ENCODE measurements at places on chromosomes 16 and 17.

GRCh38 chr17:50615828-50616227, 18.9 kb upstream of the ABCC3 start:
- DNase-seq = no peak

- no peak for DNase-seq
Measured at GRCh38 chr17:74737299-74738050, 419 bp downstream of the RAB37 start.

DNA sequence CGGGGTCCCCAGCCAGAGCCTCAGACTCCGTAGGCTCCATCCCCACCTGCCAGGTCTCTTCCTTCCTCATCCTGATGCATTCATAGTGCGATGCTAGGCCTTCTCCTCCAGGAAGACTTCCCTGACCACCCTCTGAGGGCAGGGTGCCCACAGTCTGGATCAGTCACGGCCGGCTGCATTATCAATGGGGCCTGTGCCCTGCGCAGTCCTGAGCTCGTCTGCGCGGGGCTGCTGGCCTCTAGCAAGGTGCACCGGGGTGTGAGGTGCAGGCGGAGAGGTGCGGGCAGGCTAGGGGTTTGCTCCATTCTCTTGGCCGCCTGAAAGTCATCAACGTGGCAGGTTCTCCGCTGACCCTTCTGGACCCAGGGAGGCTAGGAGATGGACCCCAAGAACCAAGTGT, 56.9 kb upstream of the ACSF3 start:
- DNase-seq = no peak

DNA sequence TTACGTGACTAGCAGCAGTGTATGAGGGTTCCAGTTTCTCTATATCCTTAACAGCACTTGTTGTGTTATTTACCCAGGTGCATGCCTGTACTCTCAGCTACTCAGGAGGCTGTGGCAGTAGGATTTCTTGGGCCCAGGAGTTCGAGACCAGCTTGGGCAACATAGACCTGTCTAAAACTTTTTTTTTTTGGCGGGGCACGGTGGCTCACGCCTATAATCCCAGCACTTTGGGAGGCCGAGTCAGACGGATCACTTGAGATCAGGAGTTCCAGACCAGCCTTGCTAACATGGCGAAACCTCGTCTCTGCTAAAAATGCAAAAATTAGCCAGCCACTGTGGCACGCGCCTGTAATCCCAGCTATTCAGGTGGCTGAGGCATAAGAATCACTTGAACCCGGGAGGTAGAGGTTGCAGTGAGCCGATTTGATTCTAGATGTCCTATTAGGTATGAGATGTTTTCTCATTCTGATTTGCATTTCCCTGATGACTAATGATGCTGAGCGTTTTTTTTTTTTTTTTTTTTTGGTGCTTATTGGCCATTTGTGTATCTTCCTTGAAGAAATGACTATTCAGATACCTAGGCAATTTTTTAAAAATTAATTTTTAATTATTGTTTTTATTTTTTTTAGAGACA, 13.4 kb downstream of the CASC3 start:
- DNase-seq = no peak

GRCh38 chr17:273981-274832, 78.4 kb downstream of the RPH3AL start:
- no peak for DNase-seq

GRCh38 chr16:82641336-82641984, 14.7 kb downstream of the CDH13 start:
- no peak for DNase-seq

DNA sequence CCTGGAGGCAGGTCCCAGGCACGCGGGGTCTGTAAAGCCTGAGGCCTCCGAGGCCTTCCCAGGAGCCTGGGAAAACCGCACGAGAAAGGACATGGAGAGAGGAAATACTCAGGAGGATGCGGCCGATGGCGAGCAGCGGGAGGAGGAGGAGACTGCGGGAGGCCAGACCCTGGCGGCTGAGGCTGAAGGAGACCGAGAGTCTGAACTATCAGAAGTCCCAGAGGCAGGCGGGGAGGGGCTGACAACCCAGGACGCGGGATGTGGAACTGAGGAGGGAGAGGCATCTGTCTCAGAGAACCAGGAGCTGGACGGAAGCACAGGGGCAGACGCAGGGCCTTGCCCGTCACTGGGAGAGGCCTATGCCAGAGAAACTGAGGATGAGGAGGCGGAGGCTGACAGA, 2.4 kb downstream of the APOBR start:
- no peak for DNase-seq

- no peak for DNase-seq
Measured at GRCh38 chr17:29383686-29384085, 6.5 kb upstream of the TAOK1 start.

GRCh38 chr16:49886554-49887094, 30.7 kb upstream of the ZNF423 start:
- no peak for DNase-seq

DNA sequence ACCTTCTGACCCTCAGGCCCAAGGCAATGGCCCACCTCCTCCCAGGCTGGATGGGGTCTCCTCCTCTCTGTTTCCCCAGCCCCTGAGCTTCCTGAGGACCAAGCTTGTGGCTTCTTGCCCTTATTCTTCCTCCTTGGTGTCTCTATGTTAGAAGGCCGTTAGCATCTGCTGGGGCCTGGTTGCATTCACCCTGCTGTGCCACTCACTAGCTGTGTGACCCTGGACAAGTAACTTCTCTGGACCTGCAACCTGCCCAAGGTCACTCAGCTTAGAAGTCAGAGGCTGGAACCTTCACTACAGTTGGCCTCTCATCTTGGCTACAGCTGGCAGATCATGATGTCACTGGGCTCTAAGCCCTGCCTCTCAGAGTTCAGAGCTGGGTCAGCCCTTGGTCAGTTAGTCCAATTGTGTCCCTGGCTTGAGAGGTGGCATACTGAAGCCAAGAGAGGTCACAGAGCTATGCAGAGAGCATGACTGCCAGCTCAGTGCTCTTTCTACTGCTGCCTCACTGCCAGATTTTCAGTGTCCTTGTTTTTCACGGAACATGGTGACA, 3.0 kb downstream of the MT2A start:
- DNase-seq = no peak

DNA sequence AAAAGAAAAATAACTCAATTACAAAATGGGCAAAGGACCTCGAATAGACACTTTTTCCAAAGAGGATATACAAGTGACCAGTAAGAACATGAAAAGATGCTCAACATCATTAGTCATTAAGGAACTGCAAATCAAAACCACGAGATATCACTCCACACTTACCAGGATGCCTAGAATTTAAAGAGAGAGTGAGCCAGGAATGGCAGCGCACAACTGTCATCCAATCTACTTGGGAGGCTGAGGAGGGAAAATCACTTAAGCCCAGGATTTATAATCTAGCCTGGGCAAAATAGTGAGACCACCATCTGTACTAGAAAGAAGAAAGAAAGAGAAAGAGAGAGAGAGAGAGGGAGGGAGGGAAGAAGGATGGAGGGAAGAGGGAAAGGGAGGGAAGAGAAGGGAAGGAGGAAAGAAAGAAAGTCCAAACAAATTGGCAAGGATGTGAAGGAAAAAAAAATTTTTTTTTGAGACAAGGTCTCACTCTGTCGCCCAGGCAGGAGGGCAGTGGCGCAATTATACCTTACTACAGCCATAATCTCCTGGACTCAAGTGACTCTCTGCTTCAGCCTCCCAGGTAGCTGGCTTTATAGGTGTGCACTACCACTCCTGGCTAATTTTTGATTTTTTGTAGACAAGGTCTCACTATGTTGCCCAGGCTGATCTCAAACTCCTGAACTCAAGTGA, 22.6 kb downstream of the TBX2 start:
- no peak for DNase-seq

DNA sequence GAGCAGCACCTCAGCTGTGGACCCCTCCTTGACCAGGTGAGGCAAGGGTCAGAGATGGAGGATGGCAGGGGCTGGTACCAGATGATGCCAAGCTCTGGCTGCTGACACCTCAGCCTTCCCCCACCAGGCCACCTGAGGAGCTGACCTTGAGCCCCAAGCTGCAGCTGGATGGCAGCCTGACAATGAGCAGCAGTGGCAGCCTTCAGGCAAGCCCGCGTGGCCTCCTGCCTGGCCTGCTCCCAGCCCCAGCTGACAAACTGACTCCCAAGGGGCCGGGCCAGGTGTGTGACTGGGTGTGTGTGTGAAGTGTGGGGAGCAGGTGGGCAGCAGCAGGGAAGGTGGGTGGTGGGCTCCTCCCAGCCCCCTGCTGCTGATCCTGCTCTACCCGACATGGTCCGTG, 4.7 kb upstream of the NRN1L start:
- DNase-seq = no peak

- DNase-seq = no peak
Measured at GRCh38 chr16:30893417-30893743, 497 bp downstream of the BCL7C start.

GRCh38 chr17:68812876-68813584, 142.2 kb downstream of the ABCA8 start:
- DNase-seq = no peak

GRCh38 chr17:60923000-60923399, 245.3 kb downstream of the BCAS3 start:
- DNase-seq = no peak

GRCh38 chr17:7579001-7579833, at the start of gene CD68:
TSS of gene CD68 (plus strand) at chr17:7579638. CDS start at chr17:7579678, 40 bp downstream.
- DNase-seq = no peak

- DNase-seq = no peak
Measured at GRCh38 chr17:32794533-32795246, 82.2 kb downstream of the MYO1D start.

DNA sequence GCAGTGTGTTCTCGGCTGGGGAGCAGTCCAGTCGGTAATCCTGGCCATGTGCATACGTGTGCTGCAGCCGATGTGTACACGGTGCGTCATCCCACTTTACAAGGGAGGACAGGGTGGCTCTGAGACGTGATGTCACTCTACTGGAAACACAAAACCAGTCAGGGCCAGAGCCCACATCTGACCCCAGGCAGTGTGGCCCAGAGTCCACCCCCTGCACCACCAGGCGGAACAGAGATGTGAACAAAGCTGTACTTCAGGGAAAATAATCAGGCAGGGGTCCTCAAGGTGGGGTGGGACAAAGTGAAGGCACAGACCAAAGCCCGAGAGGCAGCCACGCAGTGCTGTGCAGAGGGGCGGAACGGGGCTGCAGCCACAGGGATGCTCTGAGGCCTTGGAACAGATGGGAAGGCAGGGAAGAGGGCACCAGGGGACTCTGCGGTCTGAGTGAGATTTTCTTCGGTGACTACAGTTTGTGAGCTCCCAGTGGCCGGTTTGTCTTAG, 181.5 kb downstream of the ZNF423 start:
- no peak for DNase-seq

GRCh38 chr17:41625602-41626001, 1.2 kb upstream of the KRT17 start:
- no peak for DNase-seq

DNA sequence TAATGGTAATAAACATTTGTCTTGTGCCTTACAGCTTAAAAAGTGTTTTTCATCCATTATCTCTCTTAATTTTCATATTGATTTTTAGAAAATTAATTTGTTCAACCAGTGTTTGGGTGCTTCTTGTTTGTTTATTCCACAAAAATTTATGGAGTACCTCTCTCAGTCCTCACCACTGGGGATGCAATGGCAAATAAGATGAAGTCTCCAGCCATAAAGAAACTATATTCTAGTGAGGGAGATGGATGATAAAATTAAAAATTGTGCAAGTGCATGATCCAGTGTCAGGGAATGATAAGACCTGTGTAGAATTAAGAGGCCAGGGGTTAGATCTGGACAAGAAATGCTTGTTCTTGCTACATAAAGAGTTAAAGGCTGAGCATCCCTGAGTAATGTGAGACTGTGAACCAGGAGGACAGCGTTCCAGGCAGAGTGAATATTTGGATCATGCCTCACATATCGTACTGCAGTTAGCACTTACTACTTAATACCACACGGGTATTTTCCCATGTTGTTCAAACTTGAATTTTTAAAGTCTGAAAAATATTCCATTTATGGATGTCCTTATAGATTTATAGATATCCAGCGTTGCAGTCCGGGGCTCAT, 535.7 kb upstream of the HSBP1 start:
- no peak for DNase-seq

DNA sequence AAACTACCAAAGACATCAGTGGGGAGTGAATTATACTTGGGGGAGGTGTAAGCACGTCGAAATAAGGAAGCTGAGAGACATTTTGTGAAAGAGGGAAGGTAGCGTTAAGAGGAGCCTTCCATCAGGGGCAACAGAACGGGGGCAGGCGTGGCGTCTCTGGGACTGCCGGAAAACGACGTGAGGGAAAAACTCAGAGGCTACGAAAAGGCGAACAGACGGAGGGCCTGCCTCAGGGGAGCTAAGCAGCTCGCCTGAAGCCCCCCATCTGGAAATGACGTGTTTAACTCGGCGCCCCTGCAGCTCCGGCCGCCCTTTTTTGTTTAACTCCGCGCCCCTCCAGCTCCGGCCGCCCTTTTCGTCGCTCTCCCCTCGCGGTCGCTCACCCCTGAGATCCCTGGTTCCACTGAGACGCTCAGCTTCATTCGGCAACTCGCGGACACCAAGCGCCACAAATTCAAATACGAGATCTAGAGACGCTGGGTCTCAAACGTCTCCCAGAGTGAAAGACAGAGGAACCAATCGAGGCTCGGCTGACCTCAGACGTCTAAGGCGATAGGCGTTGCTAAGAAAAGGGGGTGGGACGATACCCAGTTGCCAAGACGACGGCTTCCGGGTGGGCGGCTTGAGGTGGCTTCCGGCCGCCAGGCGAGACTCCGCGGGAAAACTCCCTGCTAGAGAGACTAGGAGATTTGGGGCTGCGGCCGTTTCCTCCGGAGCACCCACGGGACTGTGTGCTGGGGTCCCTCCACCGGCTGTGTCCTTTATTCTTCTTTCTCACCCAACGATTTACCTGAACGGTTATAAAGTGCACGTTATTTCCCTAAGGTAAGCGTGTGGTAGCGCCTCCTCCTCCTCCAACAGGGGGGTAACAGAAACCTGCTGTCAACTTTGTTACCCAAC, 383.2 kb downstream of the ZFHX3 start:
- DNase-seq = peak; percentile 91

GRCh38 chr17:17682293-17682736, 1.1 kb downstream of the RAI1 start:
- no peak for DNase-seq

DNA sequence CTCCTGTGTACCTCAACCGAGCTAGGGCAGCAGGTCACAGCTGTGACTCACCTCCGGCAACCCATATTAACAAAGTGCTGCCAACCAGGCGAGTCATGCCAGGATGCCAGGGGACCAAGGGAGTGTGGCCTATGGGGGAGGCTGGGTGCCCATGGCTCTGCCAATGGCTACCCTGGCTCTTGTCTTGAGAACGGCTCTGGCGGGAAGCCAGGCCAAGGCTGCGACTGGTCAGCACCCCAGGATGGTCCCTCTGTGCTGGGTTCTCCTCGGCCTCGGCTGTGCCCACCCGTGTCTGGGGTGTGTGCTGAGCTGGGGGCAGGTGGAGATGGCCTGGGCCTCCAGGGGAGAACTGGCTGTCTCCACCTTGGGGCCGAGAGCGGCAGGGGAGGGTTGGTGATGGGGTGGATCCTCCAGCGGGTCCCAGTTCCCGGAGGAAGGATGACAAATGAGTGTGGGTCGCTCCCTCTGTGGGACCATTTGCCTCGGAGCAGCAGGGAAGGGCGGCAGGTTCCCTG, 75.8 kb downstream of the MRC2 start:
- DNase-seq = no peak

- no peak for DNase-seq
Measured at GRCh38 chr16:27408602-27409031, 6.6 kb downstream of the IL21R start.
